ENCODE measurements at places on chromosomes 3 and 15. TPM values are rescaled to one million over a fixed set of nuclear protein-coding genes. Genes with fewer than 3 reads are reported as not detected.

DNA sequence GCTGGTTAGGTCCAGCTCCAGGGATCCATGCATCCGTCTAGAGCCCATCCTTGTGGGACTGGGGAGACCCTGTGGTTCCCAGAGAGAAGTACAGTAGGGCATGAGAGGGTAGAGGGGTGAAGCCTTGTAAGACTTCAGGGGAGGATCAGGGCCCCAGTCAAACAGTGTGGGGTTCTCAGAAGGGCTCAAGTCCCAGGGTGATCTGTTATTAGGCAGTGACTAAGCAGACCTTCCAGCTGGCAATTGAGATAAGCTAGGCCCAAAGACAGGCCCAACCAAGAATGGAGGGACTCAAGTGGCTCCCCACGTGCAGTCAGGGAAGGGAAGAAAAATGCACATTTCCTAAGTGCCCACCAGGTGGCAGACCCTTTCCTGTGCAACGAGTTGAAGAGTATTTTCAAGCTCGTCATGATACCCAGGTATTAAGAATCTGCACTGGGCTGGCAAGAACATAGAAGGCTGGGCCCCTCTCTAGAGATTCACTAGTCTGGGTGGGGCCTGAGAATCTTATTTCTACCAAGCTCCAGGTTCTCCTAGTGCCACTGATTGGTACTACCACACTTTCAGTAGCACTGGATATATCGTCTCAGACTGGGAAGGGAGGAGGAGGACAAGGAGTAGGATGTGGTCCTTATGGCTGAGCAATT lies 240.8 kb downstream of the NR1D2 start:
- peak; percentile 58 for DNase-seq

DNA sequence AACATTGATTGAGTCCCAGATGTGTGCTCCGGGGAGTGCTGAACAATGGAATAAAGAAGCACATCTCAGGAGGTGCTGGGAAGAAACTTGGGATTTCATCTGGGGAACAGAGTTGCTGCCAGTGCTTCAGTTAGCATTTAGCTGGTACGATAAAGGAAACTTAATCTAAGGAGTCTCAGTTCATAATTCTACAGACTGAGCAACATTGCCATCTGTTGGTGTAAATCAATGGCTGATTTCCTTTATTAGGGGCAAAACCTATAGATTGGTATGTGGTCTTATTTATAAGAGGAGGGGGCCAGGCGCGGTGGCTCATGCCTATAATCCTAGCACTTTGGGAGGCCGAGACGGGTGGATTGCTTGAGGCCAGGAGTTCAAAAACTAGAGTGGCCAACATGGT lies 8.9 kb downstream of the MKRN2OS start:
- DNase-seq = no peak

Gene DNASE1L3
- 2.0 TPM for total RNA-seq

DNA sequence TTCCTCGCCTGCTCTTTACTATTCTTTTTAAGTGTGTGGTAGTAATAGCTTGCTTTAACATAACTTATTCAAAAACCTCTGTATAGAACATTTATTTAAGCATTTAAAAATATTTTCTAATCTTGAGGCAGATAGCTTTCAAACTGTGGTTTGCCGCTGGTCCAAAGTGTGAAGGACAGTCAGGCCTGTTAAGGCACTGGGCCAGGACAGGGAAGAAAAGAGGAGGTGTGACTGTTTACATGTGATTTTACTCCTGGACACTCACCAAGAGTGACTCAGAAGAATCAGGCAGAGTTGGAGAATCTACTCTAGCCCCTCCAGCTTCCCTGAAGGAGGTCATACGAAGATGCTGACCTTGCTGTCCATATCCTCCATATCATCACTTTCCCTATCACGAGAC lies 44.7 kb downstream of the CEP152 start:
- no peak for DNase-seq

GRCh38 chr3:150256318-150256717 lies 151.8 kb upstream of the TSC22D2 start:
- no peak for DNase-seq

Gene OR5K2
- total RNA-seq = not detected

Gene CNTN6
- 0.67 TPM for total RNA-seq

Gene EPM2AIP1
- 30.6 TPM for total RNA-seq

Data from sciatic nerve (tissue), 2 donors.